Astrocyte (in vitro differentiated cells and primary cell): ENCODE measurements at places on chromosomes 1 and 21. TPM values are rescaled to one million over a fixed set of nuclear protein-coding genes. Genes with fewer than 3 reads are reported as not detected.
A peak's percentile ranks its signal among the peaks of the same experiment; 100 is the strongest.

The FABP3 gene
- total RNA-seq: 13.5 and 20.4 TPM in 2 replicates

The ANKRD65 gene
- total RNA-seq: 0.64 TPM in 1 of 2 replicates, not detected in the other

DNA sequence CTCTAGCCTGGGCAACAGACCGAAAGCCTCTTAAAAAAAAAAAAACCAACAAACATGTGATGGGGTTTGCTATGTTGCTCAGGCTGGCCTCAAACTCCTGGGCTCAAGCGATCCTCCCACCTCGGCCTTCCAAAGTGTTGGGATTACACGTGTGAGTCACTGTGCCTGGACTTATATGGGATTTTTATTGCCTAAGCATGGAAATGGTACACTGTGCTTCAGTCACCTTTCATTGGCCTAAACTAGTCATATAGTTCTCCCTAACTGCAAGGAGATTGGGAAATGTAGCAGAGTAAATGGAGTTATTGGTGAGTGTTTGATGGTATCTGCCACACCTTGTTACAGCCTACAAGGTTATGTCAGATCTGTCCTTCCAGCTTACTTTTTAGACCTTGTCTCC, 17.2 kb upstream of the MEF2D start:
- no peaks in the 10 kb centered on the region for H3K27me3 ChIP-seq
- H3K4me3 ChIP-seq: no peak overlapping the region
- H3K36me3 ChIP-seq: no peaks in the 10 kb centered on the region
- DNase-seq: no peak

GRCh38 chr1:119771770-119772169, 3.1 kb upstream of the HMGCS2 start:
- H3K4me1 ChIP-seq: no peaks in the 10 kb centered on the region
- DNase-seq: no peak
- no peaks in the 10 kb centered on the region for H3K36me3 ChIP-seq

The SLC26A9 gene
- total RNA-seq: not detected in 2 replicates

The GNAI3 gene
- total RNA-seq: 15.3 and 16.1 TPM in 2 replicates

The CRYZ gene
- 29.8 and 31.0 TPM in 2 replicates for total RNA-seq

- no peak overlapping the region for H3K27ac ChIP-seq
- DNase-seq: no peak
- H3K27me3 ChIP-seq: no peaks in the 10 kb centered on the region
- peaks cover 4% of the 10 kb centered on the region for H3K4me1 ChIP-seq
- H3K36me3 ChIP-seq: no peaks in the 10 kb centered on the region
- no peak overlapping the region for H3K4me3 ChIP-seq
These were observed 16.6 kb upstream of the TINAGL1 start for GRCh38 chr1:31559715-31560114.

- H3K36me3 ChIP-seq: no peaks in the 10 kb centered on the region
- H3K4me1 ChIP-seq: no peaks in the 10 kb centered on the region
- H3K4me3 ChIP-seq: no peak overlapping the region
- no peak overlapping the region for H3K27ac ChIP-seq
- DNase-seq: no peak
These were observed 94.1 kb upstream of the CASZ1 start for GRCh38 chr1:10890491-10891071.

The SYT14 gene
- 3.9 and 6.1 TPM in 2 replicates for total RNA-seq

DNA sequence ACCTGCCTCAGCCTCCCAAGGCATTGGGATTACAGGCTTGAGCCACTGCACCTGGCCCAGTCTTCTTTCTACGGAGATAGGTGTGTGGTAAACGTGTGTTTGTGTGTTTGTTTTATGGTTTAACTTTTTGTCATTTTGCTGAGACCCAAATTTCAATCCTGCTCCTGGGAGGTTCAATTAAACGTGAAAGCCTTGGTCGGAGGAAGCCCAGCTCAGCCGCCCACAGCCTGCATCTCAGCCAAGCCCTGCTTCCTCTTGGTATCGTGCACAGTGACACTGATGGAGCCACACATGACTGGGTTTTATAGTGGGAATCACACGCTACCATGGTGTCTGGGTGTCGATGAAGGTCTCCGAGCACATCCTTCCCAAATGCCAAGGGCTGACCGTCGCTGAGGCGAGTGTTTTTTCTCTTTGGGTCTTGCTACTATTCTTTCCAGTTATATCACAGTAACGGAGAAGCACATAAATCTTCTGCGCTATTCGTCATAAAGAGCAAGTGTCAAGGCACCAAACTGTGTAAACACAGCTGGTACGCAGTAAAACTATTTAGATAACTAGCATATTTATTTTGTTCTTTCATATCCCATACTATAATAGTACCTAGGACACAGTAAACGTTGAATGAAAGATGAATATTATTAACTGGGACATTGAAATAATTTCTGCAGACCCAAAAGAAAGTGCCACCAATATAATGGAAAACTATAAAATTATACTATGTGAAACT, 39.3 kb downstream of the HLCS start:
- H3K4me1 ChIP-seq: peaks cover 12% of the 10 kb centered on the region
- H3K4me3 ChIP-seq: no peak overlapping the region
- peaks cover 2% of the 10 kb centered on the region for H3K36me3 ChIP-seq

- no peak for DNase-seq
- H3K4me1 ChIP-seq: peaks cover 11% of the 10 kb centered on the region
- H3K36me3 ChIP-seq: peaks cover 5% of the 10 kb centered on the region
- peaks cover 16% of the 10 kb centered on the region for H3K27me3 ChIP-seq
- H3K4me3 ChIP-seq: no peak overlapping the region
- no peak overlapping the region for H3K27ac ChIP-seq
These were observed 3.4 kb upstream of the CHD5 start for GRCh38 chr1:6183520-6183989.

GRCh38 chr21:14538483-14538882, 7.6 kb downstream of the SAMSN1 start:
- H3K27me3 ChIP-seq: no peaks in the 10 kb centered on the region
- H3K4me3 ChIP-seq: no peak overlapping the region
- peaks cover 4% of the 10 kb centered on the region for H3K4me1 ChIP-seq
- no peak overlapping the region for H3K27ac ChIP-seq

DNA sequence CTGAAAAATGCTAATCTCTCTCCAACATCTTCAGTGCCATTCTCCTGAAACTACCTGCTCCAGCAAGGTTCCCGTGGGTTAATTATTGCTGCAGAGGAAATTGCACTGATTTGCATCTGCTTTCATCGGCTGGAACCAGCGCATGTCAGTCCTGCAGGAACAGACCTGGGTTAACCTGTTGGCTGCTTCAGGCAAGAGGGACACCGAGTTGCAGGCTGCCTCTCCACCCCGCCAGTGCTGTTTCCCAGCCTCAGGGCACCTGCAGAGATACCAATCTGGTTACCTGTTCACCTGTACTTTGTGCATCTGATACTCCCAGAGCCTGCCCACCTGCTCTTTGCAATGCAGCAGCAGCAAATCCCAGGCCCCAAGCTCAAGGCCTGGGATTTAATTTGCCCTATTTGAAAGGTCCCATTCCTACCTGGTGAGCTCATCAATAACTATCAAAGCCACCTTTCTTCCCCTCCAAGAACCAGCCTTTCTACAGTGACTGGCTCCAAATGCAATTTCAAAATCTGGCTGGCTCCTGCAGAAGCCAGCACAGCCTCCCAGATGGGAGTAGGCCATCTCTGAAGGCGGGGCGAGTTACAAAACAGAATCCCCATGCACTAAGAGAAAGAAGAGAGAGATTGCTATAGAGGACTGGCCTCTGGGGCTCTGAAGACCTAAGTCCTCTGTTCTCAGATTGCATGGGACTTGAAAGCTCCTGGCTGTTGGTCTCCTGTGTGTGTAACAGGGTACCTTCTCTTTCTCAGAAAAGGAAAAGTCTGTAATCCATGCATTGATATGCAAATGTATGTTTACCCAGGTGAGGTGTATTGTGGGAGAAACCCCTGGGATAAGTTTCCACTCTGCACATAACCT, 67.8 kb downstream of the TOMM20 start:
- DNase-seq: no peak
- no peak overlapping the region for H3K27ac ChIP-seq
- no peaks in the 10 kb centered on the region for H3K36me3 ChIP-seq

- DNase-seq: no peak
- no peaks in the 10 kb centered on the region for H3K36me3 ChIP-seq
- no peak overlapping the region for H3K27ac ChIP-seq
- H3K27me3 ChIP-seq: no peaks in the 10 kb centered on the region
- no peaks in the 10 kb centered on the region for H3K4me1 ChIP-seq
These were observed 197.6 kb downstream of the BACH1 start for GRCh38 chr21:29496337-29496736.

The AQP10 gene
- 0.17 TPM in 1 of 2 replicates, not detected in the other for total RNA-seq

DNA sequence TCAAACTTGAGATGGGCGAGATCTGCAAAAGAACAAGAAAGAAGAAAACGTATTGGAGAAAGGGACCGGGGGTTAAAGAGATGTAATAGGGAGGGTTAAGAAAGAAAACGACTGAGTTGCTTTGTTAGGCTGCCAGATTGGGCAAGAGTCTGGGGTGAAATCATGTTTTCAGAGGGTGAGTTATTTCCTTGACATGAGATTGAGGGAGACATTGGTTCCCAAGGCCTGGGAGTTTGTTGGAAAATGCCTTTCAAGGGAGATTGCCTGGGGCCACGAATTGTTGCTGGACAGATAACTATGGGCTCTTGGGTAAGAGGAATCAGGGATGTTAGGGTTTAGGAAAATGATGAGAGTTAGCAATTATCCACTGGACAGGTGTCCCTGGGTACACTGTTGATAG, 776 bp upstream of the CADM3 start:
- H3K4me1 ChIP-seq: no peaks in the 10 kb centered on the region
- H3K27me3 ChIP-seq: peaks cover 40% of the 10 kb centered on the region
- no peak overlapping the region for H3K27ac ChIP-seq
- H3K36me3 ChIP-seq: no peaks in the 10 kb centered on the region

GRCh38 chr1:235984041-235984825, 80.7 kb downstream of the NID1 start:
- peak; percentile 81 for DNase-seq
- H3K27me3 ChIP-seq: no peaks in the 10 kb centered on the region
- H3K27ac ChIP-seq: peak overlapping the region; percentile 85
- H3K36me3 ChIP-seq: peaks cover 1% of the 10 kb centered on the region

DNA sequence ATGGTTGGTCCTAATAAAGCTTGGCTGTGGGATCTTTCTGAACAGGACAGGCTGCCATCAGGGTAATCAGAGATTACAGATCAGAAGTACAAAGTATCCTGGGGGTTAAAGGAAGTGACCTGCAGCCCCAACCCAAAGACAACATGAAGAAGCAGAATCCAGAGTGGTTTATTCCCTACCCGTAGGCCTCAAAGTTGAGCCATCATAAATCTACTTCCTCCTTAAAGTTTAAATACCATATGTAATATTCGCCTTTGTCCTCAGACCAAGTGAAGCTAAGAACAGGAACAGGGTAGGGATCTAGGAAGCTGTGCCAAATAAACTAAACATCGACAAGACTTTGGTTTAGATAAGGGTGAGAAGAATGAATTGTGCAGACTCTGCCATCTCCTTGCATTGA, 15.9 kb upstream of the DHX9 start:
- H3K27ac ChIP-seq: no peak overlapping the region
- no peaks in the 10 kb centered on the region for H3K27me3 ChIP-seq
- H3K4me3 ChIP-seq: no peak overlapping the region
- H3K4me1 ChIP-seq: no peaks in the 10 kb centered on the region
- H3K36me3 ChIP-seq: no peaks in the 10 kb centered on the region

GRCh38 chr1:52080014-52080415, 23.9 kb downstream of the BTF3L4 start:
- H3K4me3 ChIP-seq: no peak overlapping the region
- H3K27me3 ChIP-seq: no peaks in the 10 kb centered on the region
- no peak overlapping the region for H3K27ac ChIP-seq
- no peaks in the 10 kb centered on the region for H3K4me1 ChIP-seq

GRCh38 chr1:33099290-33100118, 18.6 kb downstream of the AZIN2 start:
- peak overlapping the region; percentile 10 for H3K4me3 ChIP-seq
- H3K27me3 ChIP-seq: no peaks in the 10 kb centered on the region
- peaks cover 35% of the 10 kb centered on the region for H3K4me1 ChIP-seq

- no peaks in the 10 kb centered on the region for H3K4me1 ChIP-seq
- H3K27me3 ChIP-seq: no peaks in the 10 kb centered on the region
- no peak overlapping the region for H3K4me3 ChIP-seq
- no peaks in the 10 kb centered on the region for H3K36me3 ChIP-seq
- no peak for DNase-seq
- no peak overlapping the region for H3K27ac ChIP-seq
These were observed 227.3 kb downstream of the DYRK1A start for GRCh38 chr21:37593740-37594471.

The ADAMTS4 gene
- total RNA-seq: 2.7 and 5.1 TPM in 2 replicates

- no peak overlapping the region for H3K27ac ChIP-seq
- H3K4me3 ChIP-seq: no peak overlapping the region
- no peak for DNase-seq
- peaks cover 2% of the 10 kb centered on the region for H3K4me1 ChIP-seq
These were observed 7.3 kb upstream of the UMODL1 start for GRCh38 chr21:42063571-42064521.

The SFN gene
- 5.5 and 14.5 TPM in 2 replicates for total RNA-seq

- no peaks in the 10 kb centered on the region for H3K36me3 ChIP-seq
- H3K4me1 ChIP-seq: no peaks in the 10 kb centered on the region
- H3K27me3 ChIP-seq: no peaks in the 10 kb centered on the region
- H3K4me3 ChIP-seq: no peak overlapping the region
These were observed 291.0 kb downstream of the PRDM2 start for GRCh38 chr1:13990939-13991338.

GRCh38 chr1:68780919-68781318, 284.0 kb upstream of the DEPDC1 start:
- H3K27ac ChIP-seq: no peak overlapping the region
- H3K27me3 ChIP-seq: no peaks in the 10 kb centered on the region
- H3K36me3 ChIP-seq: no peaks in the 10 kb centered on the region
- no peak overlapping the region for H3K4me3 ChIP-seq
- no peaks in the 10 kb centered on the region for H3K4me1 ChIP-seq

GRCh38 chr21:15953551-15954116, 223.9 kb downstream of the USP25 start:
- no peak overlapping the region for H3K27ac ChIP-seq
- H3K36me3 ChIP-seq: no peaks in the 10 kb centered on the region
- no peaks in the 10 kb centered on the region for H3K27me3 ChIP-seq
- no peak overlapping the region for H3K4me3 ChIP-seq
- no peaks in the 10 kb centered on the region for H3K4me1 ChIP-seq

DNA sequence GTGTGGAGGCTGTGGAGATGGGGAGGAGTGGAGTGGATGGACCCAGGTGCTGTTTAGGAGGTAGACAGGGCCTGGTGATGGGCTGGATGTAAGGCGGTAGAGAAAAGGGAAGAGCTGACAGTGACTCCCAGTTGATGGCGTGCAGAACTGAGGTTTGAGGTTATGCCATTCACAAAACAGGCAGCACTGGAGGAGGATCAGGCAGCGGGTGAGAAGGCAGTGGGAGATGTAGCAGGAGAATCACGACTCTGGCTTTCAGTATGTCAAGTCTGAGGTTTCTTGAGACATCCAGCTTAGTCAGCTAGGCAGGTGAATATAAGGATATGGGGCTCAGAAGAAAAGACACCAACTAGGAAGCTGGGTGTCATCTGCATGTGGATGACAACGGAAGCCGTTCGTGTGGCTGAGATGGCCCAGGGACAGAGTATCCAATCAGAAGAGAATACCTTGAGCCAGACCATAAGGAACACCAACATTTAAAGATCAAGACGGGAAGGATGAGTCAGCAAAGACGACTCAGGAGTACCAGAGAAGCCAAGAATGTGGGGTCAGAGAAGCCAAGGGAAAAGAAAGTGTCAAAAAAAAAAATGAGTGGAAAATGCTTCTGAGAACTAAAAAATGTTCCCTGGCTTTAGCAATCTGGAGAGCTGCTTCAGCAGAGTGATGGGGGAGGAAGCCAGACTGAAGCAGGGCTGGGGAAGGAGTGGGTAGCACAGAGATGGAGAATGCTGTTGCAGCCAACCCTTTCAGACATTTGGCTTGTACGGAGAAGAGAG, 15.2 kb downstream of the LRRN2 start:
- no peak overlapping the region for H3K4me3 ChIP-seq
- no peak overlapping the region for H3K27ac ChIP-seq
- no peaks in the 10 kb centered on the region for H3K36me3 ChIP-seq
- peaks cover 8% of the 10 kb centered on the region for H3K27me3 ChIP-seq
- H3K4me1 ChIP-seq: peaks cover 6% of the 10 kb centered on the region

The NHLH1 gene
- total RNA-seq: 0.55 and 0.70 TPM in 2 replicates
